Fibroblast of the conjunctiva (primary cell): ENCODE measurements at places on chromosomes 7 and 10.

GRCh38 chr10:79407811-79408795 lies 37.3 kb downstream of the ZCCHC24 start:
- DNase-seq: peak; percentile 63

DNA sequence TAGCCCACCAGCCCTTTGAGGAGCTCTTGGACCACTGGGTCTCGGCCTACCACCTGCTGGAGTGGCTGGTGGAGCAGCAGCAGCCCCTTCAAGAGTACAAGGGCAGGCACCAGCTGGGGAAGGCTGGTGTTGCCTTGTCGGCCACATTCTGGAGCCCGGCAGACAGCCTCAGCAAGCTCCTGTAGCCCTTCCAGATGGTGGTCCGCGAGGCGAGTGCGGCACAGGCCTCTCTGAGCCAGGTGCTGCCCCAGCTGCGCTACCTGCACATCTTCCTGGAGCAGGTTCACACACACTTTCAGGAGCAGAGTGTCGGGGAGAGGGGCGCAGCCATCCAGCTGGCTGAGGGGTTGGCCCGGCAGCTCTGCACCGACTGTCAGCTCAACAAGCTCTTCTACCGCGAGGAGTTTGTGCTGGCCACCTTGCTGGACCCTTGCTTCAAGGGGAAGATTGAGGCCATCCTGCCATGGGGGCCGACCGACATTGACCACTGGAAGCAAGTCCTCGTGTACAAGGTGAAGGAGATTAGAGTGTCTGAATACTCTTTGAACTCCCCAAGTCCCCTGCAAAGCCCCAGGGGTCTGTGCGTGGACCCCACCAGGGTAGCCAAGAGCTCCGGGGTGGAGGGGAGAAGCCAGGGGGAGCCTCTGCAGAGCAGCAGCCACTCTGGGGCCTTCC lies 7.0 kb upstream of the ACTR3C start:
- DNase-seq: no peak

GRCh38 chr10:129604333-129605032 lies 137.4 kb downstream of the MGMT start:
- DNase-seq: no peak

- DNase-seq: no peak
Observed at GRCh38 chr7:91103363-91103762, 160.9 kb upstream of the FZD1 start.

DNA sequence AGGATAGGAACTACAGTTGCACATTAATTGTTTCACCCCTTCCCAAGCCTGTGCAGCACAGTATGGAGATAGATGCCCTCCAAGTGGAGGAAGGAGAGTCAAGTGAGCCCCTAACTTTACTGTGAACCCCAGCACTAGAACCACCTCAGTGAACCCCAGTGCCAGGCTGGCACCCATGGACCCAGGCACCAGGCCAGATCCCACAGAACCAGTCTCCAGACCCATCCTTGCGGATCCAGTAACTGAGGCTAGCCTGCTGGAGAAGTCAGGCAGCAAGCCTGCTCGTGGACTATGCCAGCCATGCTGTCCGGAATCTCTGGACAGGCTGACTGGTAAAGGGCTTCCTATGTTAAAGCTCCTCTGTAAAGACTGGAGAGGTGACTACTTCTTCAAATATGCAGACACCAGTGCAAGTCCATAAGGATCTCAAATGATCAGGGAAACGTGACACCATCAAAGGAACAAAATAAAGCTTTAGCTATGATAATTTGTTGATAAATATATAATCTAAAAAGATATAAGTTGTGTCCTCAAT lies 27.7 kb downstream of the SHOC2 start:
- no peak for DNase-seq

DNA sequence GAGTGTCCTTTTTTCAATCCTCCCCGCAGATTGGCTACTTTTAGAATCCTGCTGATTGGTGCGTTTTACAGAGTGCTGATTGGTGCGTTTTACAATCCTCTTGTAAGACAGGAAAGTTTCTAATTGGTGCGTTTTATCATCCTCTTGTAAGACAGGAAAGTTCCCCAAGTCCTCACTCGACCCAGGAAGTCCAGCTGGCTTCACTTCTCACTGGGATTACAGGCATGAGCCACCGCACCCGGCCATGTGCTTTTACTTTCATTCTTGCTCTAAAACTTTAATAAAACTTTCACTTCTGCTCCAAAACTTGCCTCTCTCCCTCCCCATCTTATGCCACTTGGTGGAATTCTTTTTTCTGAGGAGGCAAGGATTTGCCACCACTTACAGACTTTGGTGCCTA lies 17.0 kb upstream of the WAPL start:
- no peak for DNase-seq

DNA sequence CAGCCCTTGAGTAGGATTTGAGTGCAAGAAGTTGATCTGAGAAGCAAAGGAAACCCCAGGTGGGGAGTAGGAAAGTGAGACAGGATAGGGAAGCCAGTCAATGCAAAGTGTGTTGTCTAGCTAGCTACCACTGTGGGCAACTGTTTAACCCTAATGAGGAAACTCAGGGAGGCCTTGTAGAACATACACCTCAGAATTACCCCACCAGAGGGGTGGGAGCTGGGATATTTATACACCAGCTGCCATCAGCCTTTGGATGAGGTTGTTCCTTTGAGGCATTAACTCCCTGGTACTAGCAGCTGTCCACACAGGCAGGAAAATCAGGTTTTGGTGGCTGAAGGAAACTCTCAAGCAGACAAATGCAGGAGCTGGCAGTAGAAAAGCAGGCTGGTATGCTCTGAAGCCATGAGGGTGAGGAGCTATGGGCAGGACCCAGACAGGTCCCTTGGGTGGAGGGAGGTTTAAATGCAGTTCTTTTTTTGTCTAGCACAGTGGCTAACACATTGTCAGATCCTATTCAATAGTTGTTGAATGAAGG lies 60.1 kb upstream of the ARID5B start:
- no peak for DNase-seq

GRCh38 chr10:113716109-113716910 lies 35.2 kb upstream of the PLEKHS1 start:
- no peak for DNase-seq

DNA sequence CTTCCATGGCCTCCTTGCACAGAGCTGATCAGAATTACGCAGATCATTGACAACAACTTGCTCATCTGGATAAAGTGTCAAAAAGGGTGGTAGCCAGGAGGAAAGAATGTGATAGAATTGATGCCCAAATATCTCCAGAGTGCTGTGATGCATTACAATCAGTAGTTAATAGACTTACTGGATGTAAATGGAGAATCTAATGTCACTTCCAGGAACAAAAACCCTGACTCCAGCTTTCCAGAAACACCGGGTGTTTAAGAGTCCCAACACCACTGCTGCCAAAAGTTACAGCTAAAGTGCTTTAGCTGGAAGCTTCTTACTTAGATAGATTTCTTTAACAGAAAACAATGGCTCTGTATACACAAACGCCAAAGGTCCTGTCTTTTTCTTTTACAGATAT lies 25.7 kb upstream of the OSBPL3 start:
- no peak for DNase-seq

DNA sequence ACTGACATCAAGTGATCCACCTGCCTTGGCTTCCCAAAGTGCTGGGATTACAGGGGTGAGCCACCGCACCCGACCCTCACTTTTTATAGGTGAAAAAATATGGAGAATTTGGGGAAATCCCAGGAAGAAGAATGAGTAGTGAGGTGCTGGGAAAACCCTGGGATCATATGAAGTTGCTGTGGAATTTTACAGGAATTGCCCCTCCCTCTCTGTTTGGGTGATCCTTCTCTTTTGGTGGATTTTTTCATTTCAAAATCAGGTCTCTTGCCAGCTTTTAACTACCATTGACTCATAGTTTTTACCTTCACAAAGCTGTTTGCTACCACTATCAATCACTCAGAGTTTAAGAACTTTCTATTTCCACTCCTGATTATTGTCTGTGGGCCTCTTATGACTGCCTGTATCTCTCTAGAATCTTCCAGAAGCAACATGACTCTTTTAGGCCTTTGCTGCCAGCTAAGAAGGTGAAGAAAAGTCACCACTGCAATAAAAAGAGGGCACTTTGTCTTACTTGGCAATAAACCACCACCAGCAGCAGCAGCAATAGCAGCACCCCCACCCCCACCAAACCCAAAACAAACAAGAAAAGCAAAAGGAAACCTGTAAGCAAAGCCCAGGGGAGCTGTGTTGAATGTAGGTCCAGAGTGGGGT lies 4.0 kb upstream of the GIMAP8 start:
- no peak for DNase-seq

DNA sequence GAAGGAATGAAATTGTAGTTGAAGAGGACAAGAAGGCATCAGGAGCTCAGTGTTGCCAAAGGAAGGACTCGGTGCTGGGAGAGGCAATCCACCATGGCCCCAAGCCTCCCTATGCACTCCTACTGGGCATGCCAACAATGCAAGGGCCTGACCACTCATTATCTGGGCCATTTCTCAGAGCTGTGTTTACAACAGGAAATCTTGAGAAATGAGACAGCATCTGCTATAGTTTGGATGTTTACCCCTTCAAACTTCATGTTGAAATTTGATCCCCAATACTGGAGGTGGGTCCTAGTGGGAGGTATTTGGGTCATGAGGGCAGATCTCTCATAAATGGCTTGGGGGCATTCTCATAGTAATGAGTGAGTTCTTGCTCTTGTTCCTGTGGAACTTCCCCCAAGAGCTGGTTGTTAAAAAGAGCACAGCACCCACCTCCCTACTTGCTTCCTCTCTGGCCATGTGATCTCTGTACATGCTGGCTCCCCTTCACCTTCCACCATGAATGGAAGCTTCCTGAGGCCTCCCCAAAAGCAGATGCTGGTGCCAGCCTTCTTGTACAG lies 50.8 kb upstream of the AOAH start:
- no peak for DNase-seq

- DNase-seq: no peak
Observed at GRCh38 chr10:117138838-117139580, 939 bp upstream of the VAX1 start.

DNA sequence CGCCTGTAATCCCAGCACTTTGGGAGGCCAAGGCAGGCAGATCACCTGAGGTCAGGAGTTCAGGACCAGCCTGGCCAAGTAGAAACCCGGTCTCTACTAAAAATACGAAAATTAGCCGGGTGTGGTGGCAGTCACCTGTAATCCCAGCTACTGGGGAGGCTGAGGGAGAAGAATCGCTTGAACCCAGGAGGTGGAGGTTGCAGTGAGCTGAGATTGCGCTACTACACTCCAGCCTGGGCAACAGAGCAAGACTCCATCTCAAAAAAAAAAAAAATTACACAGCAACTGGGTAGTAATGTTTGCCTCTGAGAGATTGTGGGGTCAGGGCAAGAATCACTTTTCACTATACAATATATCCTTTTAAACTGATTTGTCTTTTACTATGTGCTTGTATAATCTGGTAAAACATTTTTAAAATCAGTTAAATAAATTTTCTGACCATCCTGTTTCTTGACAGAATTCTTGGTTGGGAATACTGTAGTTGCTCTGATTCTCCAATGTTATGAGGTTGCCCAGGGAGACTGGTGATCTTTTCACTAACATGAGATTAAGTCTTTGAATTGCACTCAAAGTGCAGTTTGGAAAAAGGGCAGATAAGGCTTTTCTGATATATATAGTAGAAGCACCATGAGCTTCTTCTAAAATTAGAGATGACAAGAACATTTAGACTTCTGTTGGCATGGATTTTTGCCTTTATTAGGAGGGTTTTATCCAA lies 1.5 kb downstream of the ENTPD7 start:
- no peak for DNase-seq

- DNase-seq: no peak
Observed at GRCh38 chr10:106679314-106679713, 485.2 kb downstream of the SORCS1 start.

- no peak for DNase-seq
Observed at GRCh38 chr10:28981007-28981406, 303.7 kb downstream of the BAMBI start.

GRCh38 chr10:103681617-103682399 lies 173.6 kb downstream of the SH3PXD2A start:
- no peak for DNase-seq

DNA sequence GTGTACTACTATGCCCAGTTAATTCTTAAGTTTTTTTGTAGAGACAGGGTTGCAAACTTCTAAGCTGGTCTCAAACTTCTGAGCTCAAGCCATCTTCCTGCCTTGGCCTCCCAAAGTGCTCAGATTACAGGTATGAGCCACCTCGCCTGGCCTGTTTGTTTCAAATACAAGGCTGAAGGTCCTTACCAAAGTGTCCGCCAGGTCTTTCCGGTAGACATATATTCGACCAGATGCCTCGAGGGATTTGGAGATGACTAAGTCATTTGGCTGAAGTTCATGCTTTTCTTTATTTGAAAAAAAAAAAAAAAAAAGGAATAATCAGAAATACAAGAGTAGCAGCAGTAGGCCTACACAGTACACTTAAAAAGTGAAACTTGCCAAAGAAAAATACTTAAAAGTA lies 204.5 kb upstream of the CDCA7L start:
- DNase-seq: no peak

GRCh38 chr10:107880185-107880584 lies 715.7 kb upstream of the SORCS1 start:
- DNase-seq: no peak

DNA sequence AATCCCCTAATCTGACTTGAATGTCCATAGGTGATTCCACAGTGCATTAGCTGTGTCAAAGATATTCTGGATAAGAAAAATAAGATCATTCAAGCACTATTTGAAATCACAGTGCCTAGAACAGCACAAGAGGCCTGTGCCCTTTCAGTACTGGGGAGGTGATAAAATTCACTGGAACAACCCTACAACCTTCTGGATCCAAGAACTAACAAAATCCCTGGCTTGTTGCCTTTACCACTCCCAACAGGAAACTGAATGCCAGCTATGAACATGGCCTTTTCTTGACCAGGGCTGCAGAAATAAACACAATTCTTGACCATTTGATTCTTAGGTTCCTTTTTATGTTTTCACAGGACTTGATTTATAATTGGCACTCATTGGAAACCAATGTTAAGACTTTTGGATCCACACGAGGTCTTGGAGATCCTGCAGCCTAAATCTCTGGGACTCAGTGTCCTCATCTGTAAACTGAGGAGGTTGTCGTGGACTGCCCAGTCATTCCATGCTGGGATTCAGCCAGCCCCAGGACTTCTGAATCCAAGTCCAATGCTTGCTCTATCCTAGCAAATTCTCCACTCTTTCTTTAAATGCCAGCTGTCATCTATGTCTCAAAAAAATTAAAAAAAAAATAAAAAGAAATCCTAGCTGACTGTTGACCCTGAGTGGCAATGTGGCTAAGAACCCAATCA lies 624.7 kb downstream of the KCNMA1 start:
- DNase-seq: no peak

GRCh38 chr7:98314469-98314868 lies 33.0 kb downstream of the BRI3 start:
- DNase-seq: no peak

DNA sequence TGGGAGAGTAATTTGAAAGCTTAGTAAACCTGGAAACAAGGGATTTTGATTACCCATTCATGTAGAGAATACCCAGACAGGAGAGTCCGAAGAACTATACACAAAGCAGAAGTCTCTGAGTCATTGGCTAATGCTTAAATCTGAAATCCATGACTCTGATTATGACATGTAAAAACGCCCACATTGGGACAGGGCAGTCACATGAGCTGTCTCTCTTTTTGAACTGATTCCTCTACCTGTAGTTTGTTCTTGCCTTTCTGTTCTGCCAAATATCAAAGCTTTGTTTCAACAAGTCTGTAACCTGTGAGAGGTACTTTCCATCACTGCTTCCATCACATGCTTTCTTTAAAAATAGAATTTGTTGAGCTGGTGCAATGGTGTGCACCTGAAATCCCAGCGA lies 4.3 kb upstream of the GPNMB start:
- DNase-seq: no peak

- no peak for DNase-seq
Observed at GRCh38 chr10:47453141-47454007, 30.5 kb downstream of the ANXA8 start.
